Omental fat pad (tissue), 4 donors: ENCODE measurements at places on chromosomes 13 and 19. TPM values are rescaled to one million over a fixed set of nuclear protein-coding genes. Genes with fewer than 3 reads are reported as not detected.

Gene SOX1
- total RNA-seq: not detected

Gene TRAPPC6A
- total RNA-seq: 20.8 TPM

Gene ZNF30
- total RNA-seq: 0.93 TPM

Gene SULT2A1
- not detected for total RNA-seq

Gene FFAR3
- 1.4 TPM for total RNA-seq

Gene LIN7B
- total RNA-seq: not detected

Gene PIK3R2
- 7.7 TPM for total RNA-seq

Gene IRGC
- total RNA-seq: not detected

Gene UNC13A
- total RNA-seq: 0.16 TPM

Gene LYL1
- 29.9 TPM for total RNA-seq

Gene NUCB1
- 232 TPM for total RNA-seq

Gene TDRD12
- 1.3 TPM for total RNA-seq

Gene PRR22
- 3.0 TPM for total RNA-seq

Gene BRSK1
- total RNA-seq: 0.19 TPM

Gene ERICH6B
- not detected for total RNA-seq

Gene KLK4
- total RNA-seq: not detected

Gene PLD3
- total RNA-seq: 303 TPM
